T-helper 9 cell (primary cell): ENCODE measurements at places on chromosomes 7 and 10.

DNA sequence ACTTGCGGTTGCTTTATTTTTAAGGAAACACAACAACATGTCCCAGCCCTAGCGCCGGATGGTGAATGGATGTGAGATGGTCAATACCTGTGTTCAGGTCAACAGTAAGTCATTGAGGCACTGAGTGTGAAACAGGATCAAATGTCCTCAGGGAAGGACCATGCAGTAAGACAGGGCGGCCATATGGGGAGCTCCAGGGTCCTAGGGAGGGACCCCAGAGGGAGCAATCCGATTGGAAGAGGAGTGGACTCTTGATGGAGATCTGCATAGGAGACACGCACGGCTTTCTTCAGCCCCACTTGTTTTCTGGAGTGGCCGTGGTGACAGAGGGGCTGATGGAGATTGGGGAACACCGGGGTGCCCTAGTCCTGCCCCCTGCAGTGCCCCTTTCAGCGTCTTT, 423.8 kb upstream of the MKI67 start:
- no peak for DNase-seq

DNA sequence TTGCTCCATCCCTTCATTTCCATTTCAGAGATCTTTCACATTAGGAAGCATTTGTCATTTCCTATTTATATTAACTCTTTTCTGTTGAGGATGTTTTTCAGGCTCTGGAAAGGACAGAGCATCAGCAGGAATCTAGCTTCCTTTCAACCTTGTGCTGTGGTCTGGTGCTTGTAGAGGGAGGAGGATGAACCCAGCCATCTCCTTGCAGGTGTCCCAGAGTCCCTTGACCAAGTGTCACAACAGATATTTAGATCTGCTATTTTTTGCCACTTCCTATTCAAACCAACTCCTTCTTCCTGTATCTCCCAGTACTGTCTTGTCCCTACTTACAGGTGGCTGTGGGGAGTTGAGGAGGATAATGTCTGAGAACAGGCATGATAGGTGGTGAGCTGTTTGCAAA, 742.8 kb downstream of the GRID1 start:
- DNase-seq: no peak

GRCh38 chr7:1447551-1448244, 11.6 kb downstream of the MICALL2 start:
- DNase-seq: no peak

DNA sequence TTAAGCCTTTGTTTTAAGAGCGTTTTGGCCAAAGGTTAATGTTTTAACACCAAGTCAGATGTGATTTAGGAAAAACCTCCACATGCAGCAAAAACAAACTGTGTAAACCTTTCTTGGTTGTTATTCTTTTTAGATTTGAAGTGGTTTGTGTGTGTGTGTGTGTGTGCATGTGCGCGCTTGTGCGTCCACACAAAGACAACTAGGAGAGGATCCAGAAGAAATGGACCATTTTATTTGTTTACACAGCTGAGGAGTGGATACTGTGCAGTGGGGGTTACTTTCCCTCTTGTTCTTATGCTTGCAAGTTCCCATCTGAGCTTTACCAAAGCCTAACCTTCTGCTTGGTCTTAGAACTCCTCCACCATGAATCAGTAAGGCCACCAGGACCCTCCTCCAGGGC, 20.0 kb downstream of the TCF7L2 start:
- DNase-seq: no peak

- DNase-seq: no peak
Measured at GRCh38 chr7:94972296-94972695, 64.9 kb downstream of the PPP1R9A start.

- no peak for DNase-seq
Measured at GRCh38 chr10:60942134-60942787, 1.7 kb downstream of the RHOBTB1 start.

DNA sequence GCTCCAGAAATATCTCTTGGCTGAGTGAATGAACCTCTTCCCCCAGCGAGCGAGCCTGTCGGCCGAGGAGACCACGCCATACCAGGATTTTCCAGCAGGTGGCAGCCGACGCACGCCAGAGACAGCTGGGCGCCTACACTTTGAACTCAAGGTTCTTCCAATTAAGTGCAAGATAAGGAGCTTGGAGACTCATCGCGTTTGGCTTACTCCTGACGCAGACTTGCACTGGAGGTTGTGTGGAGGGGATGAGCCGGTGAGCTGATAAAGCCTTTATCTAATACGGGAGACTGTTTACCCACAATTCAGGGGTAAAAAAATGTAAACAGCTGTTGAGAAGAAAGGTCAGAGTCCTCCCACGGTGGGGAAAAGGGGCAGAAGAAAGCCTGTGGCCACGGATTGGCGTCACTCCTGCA, 45.9 kb upstream of the EMX2 start:
- peak; percentile 58 for DNase-seq

- no peak for DNase-seq
Measured at GRCh38 chr10:62795100-62795499, 9.4 kb upstream of the ADO start.

- DNase-seq: no peak
Measured at GRCh38 chr7:16563281-16564022, 36.8 kb downstream of the LRRC72 start.

DNA sequence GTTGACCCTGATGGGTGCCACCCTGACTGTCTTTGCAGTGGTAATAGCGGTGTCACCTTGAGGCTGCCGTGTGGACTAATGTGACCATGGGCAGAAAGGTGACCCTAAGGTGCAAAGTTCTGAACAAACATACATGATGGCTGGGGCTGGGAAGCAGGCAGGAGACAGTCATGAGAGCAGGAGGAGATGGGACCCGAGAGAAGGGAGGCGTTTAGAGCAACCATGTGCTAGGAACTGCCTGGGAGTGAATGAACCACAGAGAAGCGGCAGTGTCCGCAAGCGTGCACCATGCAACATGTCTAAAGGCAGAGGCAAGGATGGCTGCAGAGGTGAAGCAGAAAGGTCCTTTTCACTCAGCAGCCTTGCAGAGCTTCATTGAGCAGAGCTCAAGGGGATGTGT, 113.1 kb upstream of the GDF10 start:
- no peak for DNase-seq

DNA sequence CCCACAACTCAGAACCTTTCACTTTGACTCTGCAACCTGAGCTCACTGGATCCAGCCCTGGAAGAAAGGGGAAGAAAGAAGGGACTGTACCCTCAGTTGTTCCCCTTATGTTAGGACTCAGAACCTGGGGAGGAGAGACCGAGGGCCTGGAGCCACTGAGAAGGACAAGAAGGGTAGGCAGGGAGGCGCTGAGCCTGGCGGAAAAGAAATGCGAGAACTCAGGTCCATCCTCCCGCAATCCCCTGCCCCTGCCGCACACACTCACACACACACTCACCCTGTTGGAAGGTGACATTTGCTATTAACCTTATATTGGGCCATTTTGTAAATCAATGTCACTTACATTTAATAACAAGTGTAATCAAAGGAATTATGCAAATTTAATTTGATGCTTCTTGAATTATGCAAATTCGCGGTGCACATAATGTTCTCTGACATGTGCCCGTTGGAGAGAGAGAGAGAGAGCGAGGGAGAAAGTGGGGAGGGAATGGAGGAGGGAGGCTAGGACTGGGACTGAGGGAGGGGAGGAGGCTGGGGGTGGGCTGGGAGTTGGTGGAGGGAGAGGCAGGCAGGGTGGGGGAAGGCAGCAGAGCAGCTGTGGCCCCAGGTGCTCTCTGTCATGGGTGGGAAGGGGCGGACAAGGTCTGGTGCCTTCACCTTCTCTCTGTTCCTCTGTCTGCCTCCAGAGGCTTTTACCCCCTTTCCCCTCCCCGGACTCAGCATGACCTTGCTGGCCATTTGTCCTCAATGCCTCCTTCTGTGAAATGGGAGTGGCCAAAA, 99.6 kb upstream of the PAX2 start:
- no peak for DNase-seq

DNA sequence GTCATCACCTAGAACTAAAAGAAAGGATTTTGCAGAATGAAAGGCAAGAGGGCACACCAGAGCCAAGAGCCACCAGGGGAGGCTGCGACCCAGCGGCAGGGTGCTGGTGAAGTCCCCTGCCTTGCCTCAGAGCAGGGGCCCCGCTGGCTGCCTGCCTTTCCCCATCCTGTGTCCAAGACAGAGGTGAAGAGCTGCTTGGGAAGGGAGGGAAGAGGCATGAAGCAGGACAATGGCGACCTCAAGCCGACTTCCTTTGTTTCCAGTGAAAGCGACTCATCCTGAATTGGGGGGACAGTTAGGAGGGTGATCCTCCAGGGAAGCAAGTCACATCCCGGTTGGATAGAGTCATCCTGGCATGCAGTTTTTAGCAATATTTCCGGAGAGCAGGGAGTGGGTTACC, 255.5 kb upstream of the YAE1 start:
- DNase-seq: no peak

DNA sequence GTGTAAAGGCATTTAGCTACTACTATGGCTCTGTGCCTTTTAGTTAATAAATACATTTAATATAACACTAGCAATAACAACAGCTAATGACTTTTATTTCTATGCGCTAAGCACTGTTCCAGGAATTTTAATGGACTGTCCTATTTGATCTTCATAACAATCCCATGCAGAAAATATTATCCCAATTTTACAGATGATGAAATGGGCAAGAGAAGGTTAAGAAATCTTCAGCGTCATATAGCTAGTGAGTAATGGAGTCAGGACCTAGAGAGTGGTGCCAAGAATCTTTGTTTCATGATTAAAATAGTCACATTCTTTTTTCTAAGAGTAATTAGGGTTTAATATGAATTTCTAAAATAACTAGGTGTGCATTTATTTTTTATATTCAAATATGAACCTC, 32.4 kb downstream of the ACTA2 start:
- no peak for DNase-seq

- DNase-seq: no peak
Measured at GRCh38 chr7:140640727-140641523, at the start of gene DENND2A. DENND2A (minus strand) TSS chr7:140640813; CDS start chr7:140602397, 38,416 bp downstream.

DNA sequence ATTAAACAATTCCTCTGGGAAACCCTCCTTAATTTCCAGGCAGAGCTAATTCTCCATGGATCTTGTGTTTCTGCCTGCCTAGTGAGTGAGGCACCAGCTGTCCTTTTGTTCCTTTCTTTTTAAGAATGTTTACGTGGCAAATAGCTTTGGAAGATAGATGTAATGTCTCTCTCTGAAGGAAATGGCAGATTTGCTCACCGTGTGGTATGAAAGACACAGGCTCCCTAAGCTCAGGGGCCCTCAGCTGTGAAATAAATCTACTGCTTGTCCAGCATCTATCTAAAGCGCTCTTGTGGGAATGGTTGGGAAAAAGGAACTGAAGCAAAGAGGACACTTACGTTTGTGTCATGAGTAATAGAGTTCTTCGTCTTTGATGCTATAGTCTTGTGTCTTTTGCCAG, 64.6 kb downstream of the FAS start:
- no peak for DNase-seq

GRCh38 chr7:1677206-1678080, 7.4 kb downstream of the ELFN1 start:
- DNase-seq: no peak

GRCh38 chr7:102811942-102812678, 63.3 kb downstream of the FAM185A start:
- DNase-seq: no peak

DNA sequence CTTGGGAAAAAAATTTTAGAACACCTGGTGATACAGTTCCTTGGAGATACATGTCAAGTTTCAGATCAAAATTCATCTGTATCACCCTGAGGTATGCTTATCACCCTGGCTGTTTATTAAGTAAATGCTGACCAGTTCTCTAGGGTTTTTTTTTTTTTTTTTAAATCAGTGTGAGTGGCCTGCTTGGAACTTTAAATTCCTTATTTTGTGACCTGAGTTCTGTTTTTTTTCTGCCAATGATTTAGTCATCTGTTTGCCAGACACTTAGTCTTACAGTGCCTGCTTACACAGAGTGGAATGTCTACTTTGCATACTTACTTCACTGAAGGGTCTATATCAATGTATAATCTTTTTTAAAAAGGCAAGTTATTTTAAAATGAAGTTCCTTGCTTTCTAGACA, 1.8 kb downstream of the TSPAN13 start:
- no peak for DNase-seq

GRCh38 chr7:128384726-128385125, 23.2 kb upstream of the PRRT4 start:
- DNase-seq: no peak

- no peak for DNase-seq
Measured at GRCh38 chr7:15068324-15068723, 165.8 kb upstream of the DGKB start.

- DNase-seq: no peak
Measured at GRCh38 chr7:30467271-30467670, 11.3 kb downstream of the NOD1 start.

GRCh38 chr10:75602341-75602740, 170.9 kb downstream of the LRMDA start:
- no peak for DNase-seq

DNA sequence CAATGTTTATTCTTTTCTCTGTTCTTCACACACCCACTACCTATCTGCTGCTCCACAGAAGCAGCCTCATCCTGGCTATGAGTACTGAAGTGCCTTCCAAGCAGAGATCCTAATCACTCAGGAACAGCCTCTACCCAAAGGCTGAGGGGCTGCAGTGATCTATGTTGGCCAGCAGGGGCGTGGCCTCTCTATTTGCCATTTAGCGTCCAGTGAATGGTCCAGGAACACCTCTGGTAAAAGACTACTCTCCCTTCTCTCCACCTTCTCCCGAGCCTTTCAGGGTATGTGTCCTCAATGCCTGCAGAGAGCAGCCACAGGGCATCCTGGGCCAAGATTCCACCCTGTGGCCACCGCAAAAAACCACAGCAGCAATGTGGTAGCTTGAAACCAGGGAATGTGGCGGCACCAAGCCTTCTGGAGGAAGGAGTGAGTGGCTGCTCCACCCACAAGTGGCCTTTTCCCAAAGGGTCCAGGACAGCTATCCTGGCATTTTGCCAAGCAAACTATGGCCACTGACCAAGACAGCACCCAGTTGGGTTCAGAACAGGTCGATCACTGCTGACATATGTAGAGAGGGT, 70.9 kb downstream of the SYPL1 start:
- peak; percentile 19 for DNase-seq

GRCh38 chr10:85317827-85318226, 989.4 kb downstream of the CCSER2 start:
- DNase-seq: no peak

DNA sequence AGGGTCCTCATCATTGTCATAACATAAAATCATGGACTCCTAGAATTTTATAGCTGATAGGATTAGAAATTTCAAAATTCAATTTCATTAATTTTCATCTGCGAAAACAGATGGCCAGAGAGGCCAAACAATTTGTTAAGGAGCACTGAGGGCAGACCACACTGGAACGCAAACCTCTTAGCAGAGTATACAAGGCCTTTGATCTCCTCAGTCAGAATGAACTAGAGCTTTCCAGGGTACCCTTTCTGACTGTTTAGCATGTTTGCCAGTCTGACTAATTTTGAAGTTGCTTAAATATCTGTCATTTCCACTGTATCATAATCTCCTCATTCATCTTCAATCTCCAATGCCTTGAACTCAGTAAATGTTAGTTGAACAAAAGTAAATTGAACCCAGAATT, 41.9 kb upstream of the ATRNL1 start:
- no peak for DNase-seq

GRCh38 chr10:3067859-3068179, 471 bp downstream of the PFKP start:
- no peak for DNase-seq
